ENCODE measurements at places on chromosomes 13 and 19.

DNA sequence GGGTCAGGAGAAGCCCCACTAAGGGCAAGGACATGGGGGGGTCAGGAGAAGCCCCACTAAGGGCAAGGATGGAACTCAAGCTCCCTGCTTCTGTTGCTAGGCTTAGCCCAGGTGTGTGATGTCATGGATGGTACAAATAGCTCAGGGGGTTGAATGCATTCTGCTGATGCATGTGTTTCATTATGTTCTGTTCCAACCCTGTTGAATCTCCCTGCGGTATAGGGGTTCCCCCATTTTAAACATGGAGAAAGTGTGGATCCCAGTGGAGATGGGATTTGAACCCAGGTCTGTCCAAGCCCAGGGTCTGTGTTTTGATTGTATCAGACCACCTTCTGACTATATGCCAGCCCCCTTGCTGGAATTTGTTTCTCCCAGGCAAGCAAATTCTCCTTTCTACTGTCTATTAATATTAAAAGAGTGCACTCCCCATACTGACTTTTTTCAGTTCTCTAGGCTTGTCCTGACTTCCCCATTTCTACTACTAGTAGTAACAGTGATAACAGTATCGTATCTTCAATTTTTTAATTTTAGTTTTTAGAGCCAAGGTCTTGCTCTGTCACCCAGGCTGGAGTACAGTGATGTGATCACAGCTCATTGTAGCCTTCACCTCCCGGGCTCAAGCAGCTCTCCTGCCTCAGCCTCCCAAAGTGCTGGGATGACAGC is 6.7 kb downstream of the ZNF865 start:
- no peak for DNase-seq

DNA sequence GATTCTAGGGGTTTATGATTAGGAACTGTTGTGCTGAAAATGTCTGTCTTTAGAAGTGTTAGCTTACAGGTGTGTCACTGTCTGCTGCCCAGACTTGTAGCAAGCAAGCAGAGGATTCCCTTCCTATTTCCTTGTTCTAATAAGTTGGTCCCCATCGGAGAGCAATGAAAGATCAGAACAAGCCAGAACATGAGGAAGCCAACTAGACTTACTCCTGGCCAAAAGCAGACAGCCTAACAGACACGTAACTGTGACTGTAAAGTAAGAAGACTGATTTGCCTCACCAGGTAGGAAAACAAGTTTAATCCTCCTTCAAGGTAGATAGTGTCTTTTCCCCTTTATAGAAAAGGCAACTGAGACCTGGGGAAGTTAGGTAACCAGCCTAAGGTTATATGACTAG is 12.5 kb downstream of the POLR1D start:
- DNase-seq: no peak

- DNase-seq: no peak
These were observed 77.7 kb upstream of the PRR20A start for GRCh38 chr13:57063007-57063406.

DNA sequence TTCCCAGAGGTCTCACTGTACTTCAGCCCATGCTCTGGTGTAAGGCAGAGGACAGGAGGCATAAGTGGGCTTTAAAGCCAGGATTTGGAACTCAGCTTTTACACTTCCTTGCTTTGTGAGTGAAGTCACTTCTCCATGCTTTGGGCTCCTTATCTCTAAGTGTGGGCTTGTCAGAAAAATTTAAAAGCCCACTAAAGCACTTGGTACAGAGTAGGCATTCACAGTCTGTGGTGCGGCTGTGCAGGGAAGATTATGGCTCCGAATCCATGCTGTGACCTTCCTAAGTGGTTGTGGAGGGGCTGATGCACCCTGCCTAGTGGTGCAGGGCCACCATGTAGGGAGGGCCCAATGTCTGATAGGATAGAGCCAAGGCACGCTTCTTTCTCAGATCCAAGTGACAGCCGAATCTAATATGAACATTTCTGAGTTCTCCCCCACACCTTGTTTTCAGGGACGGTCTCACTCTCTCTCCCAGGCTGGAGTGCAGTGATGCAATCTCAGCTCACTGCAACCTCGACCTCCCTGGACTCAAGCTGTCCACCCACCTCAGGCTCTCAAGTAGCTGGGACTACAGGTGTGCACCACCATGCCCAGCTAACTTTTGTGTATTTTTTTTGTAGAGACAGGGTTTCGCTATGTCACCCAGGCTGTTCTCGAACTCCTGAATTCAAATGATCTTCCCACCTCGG is 6.9 kb downstream of the TIMM29 start:
- DNase-seq: no peak

GRCh38 chr13:74184283-74184682 is 50.1 kb upstream of the KLF12 start:
- no peak for DNase-seq

GRCh38 chr13:24887759-24888158 is 123.8 kb downstream of the RNF17 start:
- DNase-seq: no peak

Measured in T-helper 2 cell (primary cell).